ENCODE measurements at places on chromosomes 6 and 20. TPM values are rescaled to one million over a fixed set of nuclear protein-coding genes. Genes with fewer than 3 reads are reported as not detected.

Gene PABPC1L
- 63.0 TPM for total RNA-seq

Gene HEY2
- total RNA-seq = not detected

Gene CDK19
- 3.8 TPM for total RNA-seq

Gene BACH2
- total RNA-seq = 96.5 TPM

Gene BFSP1
- 0.15 TPM for total RNA-seq

Gene AIF1
- total RNA-seq = 36.5 TPM

Gene LPA
- total RNA-seq = 0.11 TPM

Gene EPHA7
- total RNA-seq = not detected

Gene OR2J3
- total RNA-seq = not detected

Gene DEFB124
- not detected for total RNA-seq

Gene GABRR1
- total RNA-seq = not detected

Gene RNF8
- 23.8 TPM for total RNA-seq

Gene SS18L1
- 16.1 TPM for total RNA-seq

Gene KCNB1
- 0.05 TPM for total RNA-seq

Gene FIG4
- total RNA-seq = 5.4 TPM

Gene RWDD1
- total RNA-seq = 53.6 TPM

Gene STMN3
- total RNA-seq = 16.2 TPM

Gene BTNL2
- not detected for total RNA-seq

Gene TRIM31
- not detected for total RNA-seq

Gene ZBTB22
- total RNA-seq = 6.1 TPM

Gene RXRB
- 62.3 TPM for total RNA-seq

Gene NHLRC1
- total RNA-seq = 0.22 TPM

Gene TPBG
- total RNA-seq = 0.53 TPM

Data from activated T-cell treated with anti-CD3 and anti-CD28 coated beads, Interleukin-2, amount 50 U/mL, for 4 hours (primary cell).